ENCODE measurements at places on chromosomes 1 and 21.

- DNase-seq, result no peak
Observed at GRCh38 chr1:32870615-32871363, at the start of gene FNDC5. FNDC5 (minus strand) TSS chr1:32870912.

DNA sequence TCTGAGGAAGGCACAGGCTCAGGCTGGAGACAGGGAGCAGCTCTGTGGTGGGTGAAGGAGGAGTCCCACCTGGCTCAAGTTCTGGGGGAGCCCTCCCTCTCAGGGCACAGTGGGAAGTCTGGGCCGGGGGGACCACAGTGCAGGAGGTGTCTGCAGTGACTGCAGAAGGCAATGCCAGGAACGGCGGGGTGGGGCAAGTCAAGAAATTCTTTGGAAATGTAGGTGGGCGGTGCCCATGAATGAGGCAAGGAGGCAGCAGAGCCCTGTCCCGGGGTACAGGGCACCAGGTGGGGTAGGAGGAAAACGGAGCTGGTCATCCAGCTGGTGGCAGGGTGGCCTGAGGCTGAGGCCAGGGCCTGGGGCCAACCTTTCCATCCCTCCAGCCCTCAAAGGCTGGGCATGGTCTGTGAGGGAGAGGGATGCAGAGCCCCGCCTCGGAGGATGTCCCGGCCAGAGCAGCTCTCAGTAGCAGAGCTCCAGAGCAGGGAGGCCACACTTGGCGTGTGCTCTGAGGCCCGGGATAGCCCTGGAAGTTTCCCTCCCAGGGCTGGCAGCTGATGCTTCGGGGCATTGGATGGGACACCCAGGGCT lies 4.7 kb downstream of the TFF3 start:
- DNase-seq, result no peak

GRCh38 chr1:34019741-34020552 lies 145.1 kb downstream of the CSMD2 start:
- no peak for DNase-seq

- DNase-seq, result no peak
Observed at GRCh38 chr1:35264035-35264434, 4.5 kb upstream of the ZMYM4 start.

DNA sequence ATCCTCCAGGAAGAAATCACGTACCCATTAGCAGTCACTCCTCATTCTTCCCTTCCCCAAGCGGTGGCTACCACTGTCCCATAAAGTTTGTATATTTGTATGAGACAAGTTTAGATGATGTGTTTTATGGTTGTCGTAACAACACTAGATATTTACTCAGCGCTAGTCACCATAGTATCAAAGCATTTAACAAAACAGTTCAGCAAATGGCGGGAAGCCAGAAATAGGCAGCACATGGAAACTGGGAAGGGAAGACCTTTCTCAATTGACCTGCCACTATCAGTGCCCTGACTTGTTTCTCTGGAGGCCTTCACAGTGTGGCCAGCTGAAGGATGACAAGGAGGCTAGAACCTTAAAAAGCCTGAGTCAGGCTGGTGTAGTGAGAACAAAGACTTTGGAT lies 31.1 kb downstream of the CNST start:
- DNase-seq, result peak; percentile 48
